ENCODE measurements at places on chromosomes 1 and 21.
A peak's percentile ranks its signal among the peaks of the same experiment; 100 is the strongest.

DNA sequence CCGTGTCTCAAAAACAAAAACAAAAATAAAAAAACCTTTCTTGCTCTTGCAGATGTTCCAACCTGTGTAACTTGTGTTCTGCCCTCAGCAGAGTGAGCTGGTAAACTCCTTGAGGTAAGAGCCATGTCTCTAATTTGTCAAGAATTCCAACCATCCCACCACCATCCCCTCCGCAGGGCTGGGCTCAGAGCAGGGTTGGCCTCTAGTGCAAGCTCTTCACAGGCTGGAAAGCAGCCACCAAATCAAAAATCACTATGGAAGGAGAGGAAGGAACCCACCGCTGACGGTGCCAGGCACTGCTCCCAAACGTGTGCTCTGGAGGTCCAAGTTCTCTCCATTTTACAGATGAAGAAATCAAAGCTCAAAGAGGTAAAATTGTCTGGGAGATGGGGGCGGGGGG lies 9.4 kb downstream of the PLEKHA6 start:
- no peak for DNase-seq

GRCh38 chr1:166057650-166058049 lies 109.2 kb downstream of the FAM78B start:
- DNase-seq: no peak

DNA sequence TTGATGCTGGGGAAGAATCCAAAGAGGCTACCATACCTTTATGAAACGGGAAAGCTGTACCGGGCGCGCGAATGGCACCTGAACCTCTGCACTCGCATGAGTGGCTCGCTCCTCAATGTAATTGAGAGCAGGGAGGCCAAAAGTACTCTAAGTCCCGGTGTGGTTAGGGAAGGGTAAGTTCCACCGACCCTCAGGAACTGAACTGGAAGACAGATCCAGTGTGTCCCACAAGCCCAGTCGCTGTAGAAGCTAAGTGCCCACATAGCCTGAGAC lies 1.0 kb downstream of the GATAD2B start:
- no peak for DNase-seq

DNA sequence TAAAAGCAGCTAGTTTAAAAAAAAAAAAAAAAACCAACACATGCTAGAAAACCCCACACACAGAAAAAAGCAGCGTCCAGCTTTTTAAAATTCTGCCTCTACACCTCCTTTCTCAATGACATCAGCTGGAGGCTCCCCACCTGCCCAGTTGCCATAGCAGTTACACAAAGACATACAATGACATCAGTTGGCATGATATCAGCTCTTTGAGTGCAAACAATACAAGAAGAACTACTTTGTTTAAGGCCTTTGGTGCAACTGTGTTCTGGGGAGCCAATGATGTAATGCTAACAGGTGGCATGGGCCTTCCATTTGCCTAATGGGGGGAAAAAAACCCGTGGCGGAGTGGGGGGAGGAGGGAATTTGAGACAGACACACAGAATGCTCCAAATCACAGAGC lies 32.9 kb downstream of the DUSP10 start:
- DNase-seq: peak; percentile 72

DNA sequence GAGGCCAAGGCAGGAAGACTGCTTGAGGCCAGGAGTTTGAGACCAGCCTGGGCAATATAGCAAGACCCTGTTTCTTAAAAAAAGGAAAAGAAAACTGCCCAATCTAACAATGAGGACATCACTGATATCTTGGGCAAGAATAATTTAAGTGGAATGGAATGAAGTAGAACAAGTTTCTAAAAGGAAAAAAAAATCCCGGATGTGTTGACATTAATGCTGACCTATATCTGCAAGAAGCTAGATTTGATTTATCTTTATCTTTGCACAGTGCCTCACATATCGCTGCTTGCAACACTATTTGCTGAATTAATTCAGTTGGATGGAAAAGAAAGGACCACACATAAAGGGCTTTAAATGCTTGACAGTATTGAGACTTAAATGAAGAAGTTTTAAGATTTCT lies 27.8 kb downstream of the DIPK1A start:
- no peak for DNase-seq

DNA sequence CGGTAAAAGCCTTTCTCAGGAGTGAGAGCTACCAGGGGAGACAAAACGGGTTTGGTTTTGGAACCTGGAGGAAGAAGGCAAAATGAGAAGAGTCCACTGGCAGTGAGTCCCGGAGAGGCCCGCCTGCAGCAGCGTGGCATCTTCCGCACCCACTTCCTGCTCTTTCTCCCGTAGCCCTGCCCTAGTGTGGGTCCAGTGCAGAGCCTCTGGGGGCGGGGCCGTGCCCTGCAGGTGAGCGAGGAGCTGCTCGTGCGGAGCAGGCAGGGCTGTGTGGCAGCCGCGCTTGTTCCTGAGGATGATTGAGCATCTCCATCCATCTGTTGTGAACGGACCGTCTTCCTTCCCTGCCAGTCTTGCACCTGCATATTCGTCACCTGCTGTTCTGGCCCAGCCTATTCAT lies 66.5 kb downstream of the PEX14 start:
- DNase-seq: no peak

DNA sequence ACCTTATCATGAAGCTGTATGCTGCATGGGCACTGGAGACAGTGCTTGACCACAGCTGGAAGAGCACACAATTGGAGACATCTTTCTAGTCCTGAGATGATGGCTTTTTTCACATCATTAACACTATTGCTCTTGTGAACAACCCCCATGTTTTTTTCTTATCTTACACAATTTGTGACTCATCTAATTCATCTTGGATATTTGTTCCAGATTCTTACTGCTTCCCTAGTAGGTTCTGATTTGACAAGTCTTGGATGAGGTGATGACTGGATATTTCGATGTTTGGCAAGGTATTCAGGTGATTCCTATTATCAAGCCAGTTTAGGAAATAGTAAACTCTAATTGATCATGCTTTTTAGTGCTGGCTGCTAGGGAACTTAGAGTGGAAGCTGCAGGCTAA lies 23.7 kb downstream of the HLX start:
- no peak for DNase-seq

DNA sequence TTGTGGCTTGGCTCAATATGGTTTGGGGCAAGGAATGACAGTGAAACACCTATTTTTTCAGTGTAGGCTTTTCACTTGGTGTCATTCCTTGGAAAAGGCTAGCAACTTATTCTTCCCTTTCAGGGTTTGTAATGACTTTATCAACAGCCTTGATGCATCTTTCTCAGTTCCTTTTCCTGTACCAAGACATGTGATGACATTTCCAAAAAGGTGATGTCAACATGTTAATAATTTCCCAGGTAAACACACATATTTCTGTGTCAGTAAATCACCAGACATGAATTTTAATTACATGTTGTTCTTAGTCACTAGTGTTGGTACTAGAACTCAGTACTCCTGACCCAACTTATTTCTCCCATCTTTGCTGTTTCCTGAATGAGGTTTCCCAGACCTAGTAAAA lies 37.8 kb upstream of the RRP15 start:
- no peak for DNase-seq

Measured in nucleus accumbens (tissue), 56 donors.